T47D (cell line): ENCODE measurements at places on chromosomes 2 and 18.

GRCh38 chr2:50773211-50773932 lies 258.6 kb downstream of the NRXN1 start:
- no peak for DNase-seq

- no peak for DNase-seq
These were observed 403.7 kb downstream of the STK39 start for GRCh38 chr2:167843657-167844056.

DNA sequence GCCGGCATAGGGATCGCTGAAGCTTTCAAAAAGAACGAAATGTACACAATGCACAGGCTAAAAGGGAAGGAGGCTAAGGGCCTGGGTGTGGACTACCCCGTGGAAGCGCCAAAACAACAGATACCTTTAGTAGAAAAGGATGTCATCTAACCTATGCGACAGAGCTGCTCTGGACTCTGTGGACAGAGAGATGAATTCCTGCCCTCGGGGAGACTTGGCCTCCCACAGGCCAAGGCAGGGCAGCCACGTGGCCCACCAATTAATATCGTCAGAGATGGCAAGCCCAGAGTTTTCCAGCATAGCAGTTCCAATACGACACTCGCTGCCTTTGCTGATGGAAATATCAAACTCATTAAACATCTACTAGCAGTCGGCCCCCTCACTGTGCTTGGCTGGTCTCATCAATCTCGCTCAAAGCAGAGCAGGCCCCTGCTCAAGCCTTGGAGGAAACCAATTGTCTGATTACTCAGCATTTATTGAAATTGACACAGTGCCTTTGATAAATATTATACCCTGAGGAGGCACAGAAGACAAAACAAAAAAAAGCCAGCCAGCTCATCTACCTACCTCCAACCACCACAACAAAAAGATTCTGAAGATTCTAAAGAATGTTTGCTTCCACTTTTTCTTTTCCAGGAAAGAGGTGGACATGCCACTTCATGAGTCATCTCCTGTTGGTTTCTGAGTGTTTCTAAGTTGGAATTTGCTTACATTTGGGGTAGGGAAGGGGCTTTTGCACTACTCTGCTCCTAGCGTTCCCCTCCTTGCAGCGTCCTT lies 79.0 kb upstream of the ACAA2 start:
- DNase-seq, result no peak

DNA sequence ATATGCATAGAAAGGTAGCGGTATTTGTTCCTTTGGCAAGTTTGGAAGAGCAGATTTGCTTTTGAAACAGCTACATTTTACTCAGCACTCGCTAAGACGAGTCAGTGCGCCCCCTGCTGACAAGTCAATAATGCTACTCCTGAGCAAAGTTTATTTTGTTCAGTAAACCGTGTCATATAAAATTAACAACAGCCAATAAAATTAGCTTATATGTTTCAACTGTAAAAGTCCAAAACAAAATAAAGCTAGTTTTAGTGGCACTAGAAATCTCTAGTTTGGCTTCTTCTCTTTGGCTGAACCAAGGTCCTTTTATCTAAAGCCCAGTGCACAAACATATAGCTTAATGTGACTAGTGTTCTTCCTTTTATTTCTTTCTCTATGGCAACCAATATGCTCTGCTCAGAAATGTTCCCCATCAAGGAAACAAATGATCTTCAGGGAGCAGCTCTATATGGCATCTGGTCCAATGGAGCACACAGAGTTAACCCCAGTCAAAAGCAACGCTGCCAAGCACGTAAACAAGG lies 4.2 kb upstream of the POU3F3 start:
- peak; percentile 76 for DNase-seq

GRCh38 chr2:192166946-192167345 lies 27.8 kb downstream of the TMEFF2 start:
- no peak for DNase-seq

DNA sequence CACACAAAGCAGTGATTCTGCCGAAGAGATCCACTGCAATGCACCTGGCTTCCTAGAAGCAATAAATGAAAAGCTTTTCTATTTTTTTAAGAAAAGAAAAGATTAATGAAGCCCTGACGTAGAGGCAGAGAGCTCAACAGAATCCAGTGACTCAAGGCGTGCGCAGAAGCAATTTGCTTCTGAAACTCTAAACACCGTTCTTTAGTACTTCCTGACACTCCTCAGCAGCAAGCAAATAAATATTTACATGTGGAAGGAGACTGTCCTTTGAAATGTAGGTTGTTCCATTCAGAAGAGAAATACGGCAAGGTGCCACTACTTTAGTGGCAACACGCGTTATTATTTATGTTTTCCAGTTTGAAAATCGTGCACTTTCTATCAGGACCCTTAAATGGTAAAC lies 126.2 kb upstream of the ZNF516 start:
- DNase-seq, result no peak

- peak; percentile 51 for DNase-seq
These were observed 271.3 kb downstream of the LRATD1 start for GRCh38 chr2:14903709-14904374.

DNA sequence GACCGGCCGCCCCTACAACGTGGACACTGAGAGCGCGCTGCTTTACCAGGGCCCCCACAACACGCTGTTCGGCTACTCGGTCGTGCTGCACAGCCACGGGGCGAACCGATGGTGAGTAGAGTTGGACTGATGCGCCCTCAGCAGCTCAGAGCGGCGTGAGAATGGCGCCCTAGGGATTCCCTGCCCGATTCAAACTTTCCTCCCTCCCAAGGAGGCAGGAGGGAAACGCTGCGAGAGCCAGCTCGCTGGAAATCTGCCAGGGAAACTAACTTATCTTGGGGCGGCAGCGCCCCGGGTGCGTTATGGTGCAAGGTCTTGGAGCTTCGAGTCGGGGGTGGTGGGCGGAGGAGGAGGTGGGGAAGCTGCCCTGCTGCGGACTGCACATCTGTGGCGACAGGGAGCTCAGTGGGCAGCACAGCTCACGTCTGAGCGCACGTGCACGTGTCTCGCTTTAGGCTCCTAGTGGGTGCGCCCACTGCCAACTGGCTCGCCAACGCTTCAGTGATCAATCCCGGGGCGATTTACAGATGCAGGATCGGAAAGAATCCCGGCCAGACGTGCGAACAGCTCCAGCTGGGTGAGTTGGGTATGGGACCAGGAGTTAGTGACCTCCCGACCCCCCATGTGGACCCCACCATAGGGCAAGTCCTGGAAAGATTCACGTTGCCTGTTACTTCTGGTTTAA lies 697 bp downstream of the ITGA4 start:
- DNase-seq, result no peak

GRCh38 chr2:85540133-85540648 lies 1.2 kb downstream of the MAT2A start:
- DNase-seq, result no peak

- DNase-seq, result no peak
These were observed 22.0 kb downstream of the EPC2 start for GRCh38 chr2:148666555-148666954.
